ACHN (cell line): ENCODE measurements at places on chromosomes 13 and 19.

DNA sequence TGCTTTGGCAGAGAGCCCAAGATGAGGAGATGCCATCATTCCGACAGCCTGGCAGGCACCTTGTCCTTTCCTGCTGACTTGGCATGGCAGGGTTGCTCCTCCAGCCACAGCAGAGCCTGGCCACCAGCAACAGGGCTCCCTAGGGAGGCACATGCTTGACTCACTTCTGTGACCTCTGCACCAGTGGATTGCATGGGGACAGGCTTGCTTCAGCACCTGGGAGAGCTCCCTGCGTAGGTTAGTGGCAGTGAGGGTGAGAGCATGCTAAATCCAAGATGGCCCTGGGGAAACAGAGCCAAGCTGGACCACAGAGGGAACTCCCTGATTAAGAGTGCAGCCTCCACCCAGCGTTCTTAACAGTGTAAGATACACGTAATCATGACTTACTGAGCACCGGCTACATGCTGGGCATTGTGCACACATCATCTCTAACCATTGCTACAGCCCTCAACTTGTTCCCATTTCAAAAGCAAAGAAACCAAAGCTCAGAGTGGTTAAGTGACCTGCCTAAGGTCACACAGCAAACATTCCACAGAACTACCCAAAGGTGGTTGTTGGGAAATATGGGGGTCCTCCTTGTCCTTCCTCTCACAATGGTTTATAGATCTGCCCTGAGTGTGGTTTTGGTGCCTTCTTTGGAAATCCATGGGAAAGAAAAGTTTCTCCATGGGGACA, 116.6 kb upstream of the UQCRFS1 start:
- DNase-seq: peak; percentile 28

GRCh38 chr13:20332361-20333096, 100.4 kb upstream of the GJB6 start:
- DNase-seq: no peak

GRCh38 chr13:100211016-100211710, 122.3 kb downstream of the PCCA start:
- DNase-seq: no peak

- DNase-seq: no peak
These were observed 2.2 kb downstream of the ARHGEF7 start for GRCh38 chr13:111117289-111117688.

DNA sequence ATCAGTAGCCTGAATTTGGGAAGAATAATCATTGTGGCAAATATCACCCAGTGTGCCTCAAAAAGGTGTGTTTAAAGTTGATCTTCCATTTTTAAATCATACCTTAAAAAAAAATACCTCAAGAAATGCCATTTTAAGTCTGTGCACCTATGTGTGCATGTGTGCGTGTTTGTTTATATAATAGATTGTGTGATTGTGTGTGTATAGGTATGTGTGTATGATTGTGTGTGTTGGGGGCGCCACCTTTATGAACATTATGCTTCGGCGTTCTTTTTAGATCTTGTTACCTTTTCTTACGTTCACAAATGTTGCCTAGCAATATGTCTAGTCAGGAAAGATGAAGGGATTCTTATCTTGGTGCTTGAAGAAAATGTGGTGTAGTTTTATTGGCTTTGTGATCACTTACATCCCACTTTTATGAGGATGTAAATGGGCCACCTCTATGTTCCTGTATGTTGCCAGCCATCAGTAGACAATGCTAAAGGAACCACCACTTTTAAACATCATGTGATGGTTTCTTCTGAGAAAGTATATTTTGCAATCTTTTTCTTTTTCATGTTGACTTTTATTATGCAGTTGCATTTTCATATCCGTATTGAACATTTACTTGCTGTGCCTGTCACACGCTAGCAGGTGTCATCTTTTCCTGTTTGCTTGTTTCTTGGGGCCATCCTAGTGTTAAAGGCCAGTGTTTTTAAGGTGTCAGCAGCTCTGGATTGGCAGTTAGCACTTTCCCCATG, 2.2 kb upstream of the IRS2 start:
- no peak for DNase-seq

DNA sequence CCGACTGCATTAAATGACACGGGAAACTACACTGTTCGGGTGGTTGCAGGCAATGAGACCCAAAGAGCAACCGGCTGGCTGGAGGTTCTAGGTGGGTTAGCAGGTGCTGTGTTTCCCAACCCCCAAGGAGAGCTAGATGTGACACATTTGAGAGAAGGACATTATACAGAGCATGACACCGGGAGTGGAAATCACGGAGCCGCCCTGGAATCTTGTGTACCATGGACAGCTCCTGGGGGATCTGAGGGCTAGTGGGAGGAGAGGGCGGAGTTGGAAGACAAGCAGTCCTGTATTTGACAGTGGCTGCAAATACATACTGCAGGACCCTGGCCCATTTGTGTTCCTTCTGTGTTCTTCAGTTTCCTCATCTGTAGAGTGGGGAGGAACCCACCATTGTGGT, 2.3 kb downstream of the CEACAM18 start:
- peak; percentile 8 for DNase-seq

GRCh38 chr19:275000-275399, 16.2 kb downstream of the PLPP2 start:
- DNase-seq: no peak

DNA sequence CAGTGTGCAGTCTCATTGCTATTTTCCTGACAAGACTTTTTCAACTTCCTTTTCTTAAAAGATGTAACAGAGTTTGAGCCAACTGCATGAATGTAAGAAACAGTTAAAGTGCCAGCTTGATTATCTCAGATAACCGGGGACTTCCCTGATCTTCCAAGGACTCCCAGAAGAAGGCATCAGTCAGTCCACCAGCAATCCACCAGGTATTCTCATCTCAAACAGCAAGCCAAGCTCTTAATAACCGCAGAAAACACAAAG, 350.1 kb downstream of the LIG4 start:
- peak; percentile 33 for DNase-seq

DNA sequence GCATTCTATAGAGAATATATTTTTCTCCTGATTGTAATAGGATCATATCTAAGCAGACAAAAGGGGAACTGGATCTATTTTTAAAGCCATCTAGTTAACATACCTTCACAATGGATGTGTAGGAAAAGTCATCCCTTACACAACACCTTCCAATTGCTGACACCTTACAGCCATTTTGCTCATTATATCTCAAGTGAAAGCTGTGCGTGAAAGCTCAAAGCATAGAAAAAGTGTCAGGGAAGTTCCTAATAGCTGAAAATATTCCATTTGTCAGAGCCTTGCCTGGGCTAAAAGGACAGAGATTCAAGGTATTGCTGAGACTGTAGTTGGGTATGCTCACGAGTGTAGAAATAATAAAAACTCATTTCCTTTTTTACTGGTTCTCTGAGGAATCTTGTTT, 340.6 kb upstream of the KLHL1 start:
- no peak for DNase-seq

- DNase-seq: no peak
These were observed 22.7 kb downstream of the SGCG start for GRCh38 chr13:23203516-23203915.

GRCh38 chr13:70297189-70297616, 189.0 kb upstream of the KLHL1 start:
- no peak for DNase-seq

DNA sequence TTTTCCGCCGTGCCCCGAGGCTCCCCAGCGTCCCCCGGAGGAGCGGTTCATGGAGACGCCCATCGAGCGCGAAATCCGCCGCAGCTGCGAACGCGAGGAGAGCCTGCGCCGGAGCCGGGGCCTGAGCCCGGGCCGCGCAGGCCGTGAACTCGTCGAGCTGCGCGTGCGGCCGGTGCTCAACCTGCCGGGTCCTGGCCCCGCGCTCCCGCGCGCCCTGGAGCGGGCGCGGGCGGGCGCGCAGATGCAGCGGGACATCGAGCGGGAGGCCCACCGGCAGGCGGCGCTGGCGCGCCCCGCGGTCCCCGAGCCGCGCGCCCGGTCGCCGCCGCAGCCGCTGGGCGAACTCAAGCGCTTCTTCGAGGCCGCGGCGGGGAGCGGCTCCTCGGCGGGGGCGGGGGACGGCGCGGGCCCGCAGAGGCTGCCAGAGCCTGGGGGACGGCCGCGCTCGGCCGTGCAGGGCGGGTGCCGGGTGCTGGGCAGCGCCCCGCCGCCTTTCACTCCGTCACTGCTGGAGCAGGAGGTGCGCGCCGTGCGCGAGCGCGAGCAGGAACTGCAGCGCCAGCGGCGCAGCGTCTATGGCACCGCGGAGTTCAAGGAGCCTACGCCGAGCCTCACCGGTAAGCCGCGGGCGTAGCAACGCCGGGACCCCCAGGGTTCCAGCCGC, 807 bp downstream of the MISP3 start:
- peak; percentile 71 for DNase-seq

GRCh38 chr13:30639671-30640070, 22.0 kb downstream of the USPL1 start:
- no peak for DNase-seq

GRCh38 chr13:20699715-20700114, 3.8 kb upstream of the IL17D start:
- no peak for DNase-seq

DNA sequence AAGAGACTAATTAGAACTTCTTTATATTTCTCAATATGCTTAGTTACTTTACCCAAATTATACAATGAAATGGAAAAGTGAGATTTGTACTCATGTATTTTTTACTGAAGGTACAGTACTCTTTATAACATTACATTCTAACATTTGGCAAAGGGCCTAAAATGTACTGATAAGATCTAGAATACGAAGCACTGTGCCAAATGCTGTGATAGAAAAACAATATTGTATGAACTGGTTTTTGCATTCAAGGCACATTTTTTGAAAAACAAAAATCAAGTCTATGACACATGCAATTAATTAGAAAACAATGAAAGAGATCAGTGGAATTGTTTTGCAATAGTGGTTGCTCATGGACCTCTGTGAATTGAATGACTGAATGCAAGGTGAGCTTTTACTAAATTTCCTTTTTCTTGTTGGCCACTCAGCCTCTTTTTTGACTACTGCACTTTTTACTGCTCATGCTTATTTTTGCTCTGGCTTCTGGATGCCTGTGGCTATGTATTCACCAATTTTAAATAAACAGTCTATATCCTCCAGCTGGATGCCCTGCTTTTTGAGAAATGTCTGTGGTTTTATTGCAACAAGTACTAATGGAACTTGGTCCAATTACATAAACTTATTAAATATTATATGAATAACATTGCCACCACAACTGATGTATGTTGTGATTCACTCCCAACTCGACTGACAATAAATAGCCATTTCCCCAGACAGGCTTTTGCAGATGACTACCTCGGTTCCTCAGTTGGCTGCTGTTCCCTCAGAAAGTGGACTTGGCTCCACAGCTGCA, 41.4 kb upstream of the OBI1 start:
- no peak for DNase-seq

DNA sequence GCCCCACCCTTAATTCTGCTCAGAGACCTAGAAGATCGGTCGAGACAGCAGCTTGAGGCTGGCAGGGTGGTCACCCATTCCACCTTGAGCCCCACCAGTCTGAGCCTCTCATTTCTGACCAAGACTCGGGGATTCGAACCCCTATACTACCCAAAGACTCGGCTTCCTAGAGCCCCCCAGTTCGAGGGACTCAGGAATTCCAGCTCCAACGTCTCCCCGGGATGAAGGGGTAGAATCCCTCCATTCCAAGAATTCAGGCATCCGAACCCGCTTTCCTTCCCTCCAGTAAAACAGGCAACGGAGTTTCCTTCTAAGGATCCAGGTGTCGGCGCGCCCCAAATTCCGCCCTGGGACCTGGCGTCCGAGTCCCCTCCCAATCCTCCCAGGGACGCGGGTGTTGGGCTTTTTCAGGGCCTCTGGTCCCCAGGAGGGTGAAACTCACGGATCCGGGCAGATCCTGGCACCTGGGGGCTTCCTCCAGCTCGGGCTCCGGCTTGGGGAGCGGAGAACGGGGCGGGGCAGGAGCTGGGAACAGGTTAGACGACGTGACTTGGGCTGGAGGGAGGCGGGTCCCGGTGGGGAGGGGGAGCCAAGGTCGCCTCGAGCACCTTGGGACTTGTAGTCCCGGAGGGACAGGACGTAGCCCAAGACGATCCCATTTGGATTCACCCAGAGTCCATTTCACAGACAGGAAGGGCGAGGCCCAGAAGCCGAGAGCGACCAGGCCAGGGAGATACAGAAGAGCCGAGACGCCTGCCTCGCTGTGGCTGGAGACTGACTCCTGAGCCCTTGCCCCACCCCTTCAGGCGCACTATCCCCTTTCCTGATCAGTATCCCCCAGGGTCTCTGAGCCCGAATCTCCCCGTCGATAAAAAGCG, at the start of gene PPP1R13L:
Gene PPP1R13L (minus strand): TSS at position 513 of the 878 bp plus-strand sequence. CDS start 6,751 bp downstream, outside the sequence.
- peak; percentile 85 for DNase-seq

- no peak for DNase-seq
These were observed 22.8 kb upstream of the ANKRD10 start for GRCh38 chr13:110937511-110938285.

- no peak for DNase-seq
These were observed 163.6 kb downstream of the SPRY2 start for GRCh38 chr13:80177327-80177726.

DNA sequence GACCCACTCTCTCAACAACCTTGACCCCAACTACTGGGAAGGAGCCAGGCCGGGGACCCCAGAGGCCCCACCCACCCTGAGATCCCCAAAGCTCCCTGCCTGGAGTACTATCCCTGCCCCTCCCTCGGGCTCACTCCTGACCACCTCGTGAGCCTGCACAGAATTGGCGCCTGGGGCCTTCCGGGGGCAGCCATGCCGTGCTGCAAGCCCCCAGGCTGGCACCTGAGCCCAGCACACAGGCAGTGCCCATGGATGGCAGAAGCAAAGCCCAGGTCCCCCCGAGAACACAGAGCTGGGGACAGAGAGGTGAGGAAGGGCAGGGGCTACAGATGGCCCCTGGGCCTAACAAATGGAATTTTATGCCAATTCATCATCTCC, 13.9 kb downstream of the LSM4 start:
- no peak for DNase-seq

- no peak for DNase-seq
These were observed at the start of gene ZFP28 for GRCh38 chr19:56538761-56539263. TSS of gene ZFP28 (plus strand) at chr19:56538948. CDS start at chr19:56539019, 71 bp downstream.

GRCh38 chr13:99078017-99078771, 100.3 kb upstream of the DOCK9 start:
- DNase-seq: no peak

- DNase-seq: no peak
These were observed 20.7 kb downstream of the DPRX start for GRCh38 chr19:53652476-53652875.

GRCh38 chr13:95444006-95444730, 108.4 kb upstream of the CLDN10 start:
- no peak for DNase-seq

DNA sequence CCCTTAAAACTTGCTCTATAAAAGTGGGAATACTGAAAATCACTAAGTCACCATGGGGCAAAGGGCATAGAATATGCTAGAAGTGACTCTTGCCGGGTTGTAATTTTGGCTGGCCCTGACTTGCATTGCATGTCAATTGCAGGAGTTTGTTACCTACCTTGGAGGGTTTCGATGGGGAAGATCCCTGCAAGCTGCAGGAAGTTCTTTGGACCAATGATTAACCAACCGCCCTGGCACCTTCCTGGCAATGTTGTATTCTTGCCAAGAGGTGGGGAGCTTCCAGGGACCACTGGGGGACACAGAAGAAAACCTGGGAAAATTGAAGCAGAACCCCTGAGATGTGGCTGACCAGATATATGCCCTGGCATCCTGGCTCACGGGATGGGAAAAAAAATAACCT, 235.8 kb downstream of the B3GLCT start:
- DNase-seq: no peak
